T-cell (primary cell): ENCODE measurements at places on chromosomes 12 and 14. TPM values are rescaled to one million over a fixed set of nuclear protein-coding genes. Genes with fewer than 3 reads are reported as not detected.

CAPZA3 gene
- total RNA-seq = not detected

GRCh38 chr12:103712216-103712615 lies 125.1 kb downstream of the STAB2 start:
- no peak for DNase-seq

C1QL4 gene
- not detected for total RNA-seq

RAP1B gene
- total RNA-seq = 290 TPM

DNA sequence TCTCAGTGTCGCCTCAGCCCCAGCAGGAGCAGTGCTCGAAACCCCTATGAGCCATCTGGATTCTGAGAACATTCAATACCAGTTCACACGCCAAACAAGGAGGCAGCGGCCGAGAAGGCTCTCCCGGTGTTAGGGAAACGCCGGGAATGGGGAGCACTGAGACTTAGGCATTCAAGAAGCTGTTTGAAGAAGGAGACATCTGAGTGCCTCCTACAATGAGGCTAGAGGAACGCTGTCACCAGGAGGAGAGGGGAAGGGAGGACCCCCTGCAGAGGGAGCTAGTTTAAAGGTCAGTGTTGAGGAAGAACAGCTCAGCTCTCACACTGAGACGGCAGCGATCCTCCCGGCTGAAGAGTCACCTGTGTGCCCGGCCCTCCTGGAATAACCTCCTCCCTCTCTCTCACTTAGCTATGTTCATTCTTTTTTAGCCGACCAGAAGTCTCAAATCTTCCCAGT lies 69.9 kb downstream of the SERPINA3 start:
- DNase-seq = no peak

DNA sequence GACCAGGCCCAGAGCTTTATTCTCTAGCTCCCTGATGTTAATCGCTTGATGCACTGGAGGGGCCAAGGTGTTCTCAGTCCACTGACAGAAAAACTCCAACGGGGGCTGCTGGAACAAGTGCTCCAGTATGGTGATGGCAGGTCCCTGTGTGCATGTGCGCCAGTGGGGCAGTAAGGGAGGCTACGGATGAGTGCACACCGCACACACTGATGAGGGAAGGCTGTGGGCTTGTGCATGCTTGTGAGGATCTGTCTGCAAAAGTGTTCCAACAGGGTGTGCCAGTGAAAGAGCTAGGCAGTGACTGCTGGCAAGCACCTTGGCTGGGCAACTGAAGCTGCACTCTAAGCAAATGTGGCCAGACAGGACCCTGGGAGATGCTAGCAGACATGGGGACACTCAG lies 229.7 kb upstream of the FOXG1 start:
- no peak for DNase-seq

DNA sequence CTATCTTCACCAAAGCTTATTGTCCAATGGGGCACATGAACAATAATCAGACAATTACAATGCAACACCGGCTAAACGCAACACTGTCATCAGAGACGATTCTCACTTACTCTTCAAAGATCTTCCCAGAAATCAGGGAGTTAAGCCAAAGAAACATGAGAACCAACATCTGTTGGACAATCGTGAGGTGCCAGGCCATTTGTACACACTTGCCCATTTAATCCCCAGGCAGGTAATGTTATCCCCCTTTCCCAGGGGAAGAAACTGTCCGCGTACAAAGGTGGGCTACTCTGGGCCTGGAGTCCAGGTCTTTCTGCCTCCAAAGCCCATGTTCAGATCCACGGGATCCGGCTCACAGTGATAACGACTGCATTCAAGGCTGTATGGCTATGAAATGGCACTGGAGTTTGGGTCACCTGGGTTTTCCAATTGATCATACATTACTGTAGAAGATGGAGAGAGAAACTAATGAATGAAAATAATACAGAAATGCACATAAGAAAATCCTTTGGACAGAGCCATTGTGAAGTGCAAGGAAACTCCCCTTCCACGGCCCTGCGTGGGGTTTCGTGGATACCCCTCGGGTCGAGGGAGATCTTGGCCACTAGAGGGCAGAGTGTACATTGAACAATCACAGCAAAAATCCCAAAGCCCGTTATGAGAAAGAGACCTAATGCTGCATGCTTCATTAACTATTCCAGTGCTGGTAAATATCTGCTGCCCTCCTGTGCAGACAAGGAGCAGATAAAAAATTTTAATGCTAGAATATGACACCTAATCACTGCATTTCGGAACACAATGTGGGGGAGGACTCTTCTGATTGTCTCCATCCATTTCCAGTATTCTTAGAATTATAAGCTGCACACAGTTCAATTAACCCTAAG lies 111.4 kb downstream of the EGLN3 start:
- DNase-seq = peak; percentile 2

KRT73 gene
- total RNA-seq = 8.8 TPM

DNA sequence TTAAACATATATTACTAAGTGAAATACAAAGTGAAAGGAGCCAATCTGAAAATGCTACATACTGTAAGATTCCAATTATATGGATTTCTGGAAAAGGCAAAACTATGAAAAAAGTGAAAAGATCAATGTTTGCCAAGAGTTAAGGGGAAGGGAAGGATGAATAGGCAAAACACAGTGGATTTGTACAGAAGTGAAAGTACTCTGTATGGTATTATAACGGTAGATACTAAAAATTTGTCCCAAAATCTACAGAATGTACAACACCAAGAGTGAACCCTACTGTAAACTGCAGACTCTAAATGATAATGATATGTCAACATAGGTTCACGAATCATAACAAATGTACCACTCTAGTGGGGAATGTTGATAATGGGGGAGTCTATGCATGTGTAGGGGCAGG lies 17.8 kb downstream of the EEA1 start:
- DNase-seq = no peak

DNA sequence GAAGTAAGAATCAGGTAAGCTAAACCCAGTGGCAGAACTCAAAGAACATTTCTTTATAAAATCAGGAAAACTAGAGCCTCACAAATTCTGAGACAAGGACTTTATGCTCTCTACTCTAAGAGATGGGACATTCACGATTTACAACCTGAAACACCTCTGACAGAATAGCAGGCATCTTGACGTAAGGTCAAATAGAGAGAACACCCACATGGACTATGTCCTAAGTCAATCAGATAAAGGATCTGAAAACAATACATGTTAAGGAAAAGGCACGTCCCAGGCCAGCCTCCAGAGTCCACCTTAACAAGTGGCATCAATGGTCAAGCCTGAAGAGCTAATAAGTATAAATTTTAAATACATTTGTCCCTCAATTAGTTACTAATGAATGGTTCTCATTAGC lies 39.9 kb upstream of the SYCP3 start:
- DNase-seq = no peak

SLCO1B1 gene
- not detected for total RNA-seq

KCNH3 gene
- total RNA-seq = 8.0 TPM

RAB35 gene
- total RNA-seq = 58.0 TPM

- DNase-seq = no peak
Observed at GRCh38 chr12:54126696-54127537, 61.9 kb downstream of the SMUG1 start.

GRCh38 chr12:52244615-52244994 lies 11.6 kb downstream of the KRT7 start:
- no peak for DNase-seq

DNA sequence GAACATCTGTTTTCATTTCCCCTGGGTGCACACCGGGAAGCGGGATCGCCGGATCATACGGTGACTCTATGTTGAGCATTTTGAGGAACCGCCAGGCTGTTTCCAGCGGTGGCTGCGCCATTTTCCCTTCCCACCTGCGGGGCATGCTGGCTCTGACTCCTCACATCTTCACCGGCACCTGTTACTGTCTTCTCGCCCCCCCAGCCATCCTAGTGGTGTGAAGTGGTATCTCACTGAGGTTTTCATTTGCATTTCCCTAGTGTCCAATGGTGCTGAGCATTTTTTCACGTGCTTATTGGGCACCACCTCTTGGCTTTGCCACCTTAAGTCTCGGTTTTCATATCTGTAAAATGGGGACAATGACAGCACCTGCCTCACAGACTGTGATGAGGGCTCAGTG lies 44.1 kb upstream of the EML1 start:
- no peak for DNase-seq

DNA sequence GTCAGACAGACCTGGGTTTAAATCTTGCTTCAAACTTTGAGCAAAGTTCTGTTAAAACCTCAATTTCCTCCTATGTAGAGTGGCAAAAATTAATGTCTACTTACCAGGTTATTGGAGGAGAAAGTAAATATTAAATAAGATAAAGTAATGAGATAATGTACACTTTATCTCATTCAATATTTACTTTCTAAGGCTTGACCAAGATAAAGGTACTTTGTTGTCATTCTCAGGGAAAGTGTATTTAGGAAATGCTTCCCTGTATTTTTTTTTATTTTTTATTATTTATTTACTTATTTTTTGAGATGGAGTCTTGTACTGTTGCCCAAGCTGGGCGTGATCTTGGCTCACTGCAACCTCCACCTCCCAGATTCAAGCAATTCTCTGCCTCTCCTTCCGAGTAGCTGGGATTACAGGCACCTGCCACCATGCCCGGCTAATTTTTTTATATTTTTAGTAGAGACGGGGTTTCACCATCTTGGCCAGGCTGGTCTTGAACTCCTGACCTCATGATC lies 4.7 kb downstream of the FAM161B start:
- DNase-seq = no peak

PMCH gene
- total RNA-seq = not detected

GRCh38 chr14:31867570-31867969 lies 209.5 kb upstream of the ARHGAP5 start:
- DNase-seq = no peak

- DNase-seq = peak; percentile 98
Observed at GRCh38 chr12:109097435-109098182, at the start of gene UNG. UNG (plus strand) TSS chr12:109097597; CDS start chr12:109097680, 83 bp downstream.

GRCh38 chr12:50566066-50566465 lies 61.3 kb downstream of the DIP2B start:
- DNase-seq = no peak

DNA sequence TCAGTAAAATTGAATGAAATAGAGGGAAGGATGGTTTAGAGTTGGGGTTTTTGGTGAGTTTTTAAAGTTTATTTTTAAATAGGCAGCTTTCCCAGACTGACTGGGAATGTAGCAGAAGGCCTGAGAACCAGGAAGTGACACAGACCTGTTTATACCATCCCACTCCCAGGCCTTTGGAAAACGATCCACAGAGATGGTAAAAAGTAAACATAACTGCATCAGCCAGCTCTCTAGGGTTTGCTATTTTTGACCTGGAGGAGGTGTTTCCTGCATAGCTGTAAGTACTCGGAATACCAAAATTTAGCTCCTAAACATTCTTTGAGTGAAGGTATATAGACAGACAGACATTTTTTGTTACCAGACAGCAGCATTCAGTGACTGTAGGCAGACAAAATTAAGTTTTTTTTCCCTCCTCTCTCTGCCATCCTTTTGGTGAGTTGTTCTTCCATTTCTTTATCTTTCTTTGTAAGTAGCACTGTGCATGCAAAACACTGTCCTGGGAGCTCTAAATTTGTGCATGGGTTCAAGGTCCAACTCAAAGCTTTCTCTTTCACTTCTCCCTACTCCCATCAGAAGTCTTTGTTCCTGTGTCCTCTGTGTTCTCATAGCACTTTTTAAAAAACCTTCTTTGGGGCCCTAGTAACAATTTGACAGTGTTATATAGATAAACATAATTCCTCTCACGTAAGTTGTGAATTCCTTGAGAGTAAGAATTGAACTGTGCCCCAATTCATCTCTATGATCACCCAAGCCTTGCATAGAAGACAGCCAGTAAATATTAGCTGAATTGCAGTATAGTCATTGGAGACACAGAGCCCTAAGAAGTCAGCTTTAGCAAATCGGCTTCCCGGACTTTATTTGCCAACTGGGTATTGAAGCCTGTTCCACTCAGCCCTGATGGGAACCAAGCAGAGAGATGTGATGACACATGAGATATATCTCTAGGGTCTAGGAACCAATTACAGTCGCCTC lies 37.4 kb downstream of the SUSD6 start:
- DNase-seq = no peak

GRCh38 chr14:99183311-99183710 lies 88.7 kb downstream of the BCL11B start:
- no peak for DNase-seq

IAPP gene
- total RNA-seq = not detected

RIN3 gene
- 107 TPM for total RNA-seq

DNA sequence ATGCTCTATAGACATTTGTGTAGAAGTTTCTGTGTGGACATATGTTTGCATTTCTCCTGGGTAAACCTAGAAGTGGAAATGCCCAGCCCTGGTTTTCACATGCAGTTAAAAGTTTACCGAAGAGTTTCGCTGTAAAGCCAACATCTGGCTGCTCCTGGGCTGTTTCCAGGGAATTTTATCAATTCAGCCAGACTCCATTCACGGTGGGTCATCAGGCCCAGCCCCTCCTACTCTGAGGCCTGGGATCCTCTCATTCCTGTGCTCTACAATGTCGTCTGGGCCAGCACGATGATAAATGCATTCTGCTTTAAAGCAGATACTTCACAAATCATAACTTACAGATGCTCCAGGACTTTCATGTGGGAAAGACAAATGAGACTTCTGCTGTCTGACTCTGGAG lies 7.1 kb downstream of the NUAK1 start:
- no peak for DNase-seq

CD163 gene
- total RNA-seq = 0.33 TPM

KRT4 gene
- total RNA-seq = not detected

SMOC1 gene
- total RNA-seq = not detected

DNA sequence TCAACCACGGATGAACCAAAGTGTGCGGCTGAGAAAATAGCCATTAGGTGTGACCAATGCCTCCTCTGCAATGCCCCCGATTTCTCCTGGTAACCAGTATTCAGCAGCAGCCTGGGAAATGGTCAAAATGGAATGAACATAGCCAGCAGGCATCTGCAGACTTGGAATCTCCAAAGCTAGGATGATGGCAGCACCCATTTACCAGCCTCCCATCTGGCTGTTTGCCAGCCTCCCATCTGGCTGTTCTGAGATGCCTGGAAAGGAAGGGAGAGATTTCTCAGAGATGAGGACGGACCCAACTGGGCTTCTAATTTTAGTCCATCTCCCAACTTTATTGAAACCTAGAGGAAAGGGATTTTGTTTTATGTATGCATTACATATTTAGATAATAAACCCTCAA lies 16.2 kb downstream of the CLMN start:
- DNase-seq = no peak

DNA sequence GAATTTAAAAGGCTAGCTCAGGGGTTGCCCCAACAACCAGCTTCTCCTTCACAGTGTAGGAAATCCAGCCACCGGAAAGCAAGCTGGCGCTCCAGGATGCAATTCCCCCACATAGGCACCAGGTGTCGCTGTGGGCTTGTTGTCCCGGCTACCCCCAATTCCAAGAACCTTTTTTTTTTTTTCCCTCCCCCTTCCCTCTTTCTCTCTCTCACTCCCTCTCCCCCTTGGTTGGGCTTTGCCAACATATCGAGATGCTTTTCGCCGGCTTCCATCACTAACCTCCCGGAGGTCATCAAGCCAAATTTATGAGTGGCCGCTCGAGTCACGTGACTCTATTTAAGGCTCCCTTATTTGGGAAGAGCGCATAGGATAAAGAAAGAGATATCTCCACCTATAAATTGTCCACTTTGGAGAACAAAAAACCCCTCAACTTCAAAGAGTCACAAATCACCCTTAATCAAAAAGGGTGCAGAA lies at the start of gene HOXC5:
HOXC5 (plus strand) TSS at position 424 of the 474 bp plus-strand sequence. CDS start 73 bp downstream, outside the sequence.
- DNase-seq = peak; percentile 58

- DNase-seq = no peak
Observed at GRCh38 chr14:22597771-22598098, 365 bp upstream of the ABHD4 start.

ESRRB gene
- total RNA-seq = 0.35 TPM
